ENCODE measurements at places on chromosomes 1 and 21.

DNA sequence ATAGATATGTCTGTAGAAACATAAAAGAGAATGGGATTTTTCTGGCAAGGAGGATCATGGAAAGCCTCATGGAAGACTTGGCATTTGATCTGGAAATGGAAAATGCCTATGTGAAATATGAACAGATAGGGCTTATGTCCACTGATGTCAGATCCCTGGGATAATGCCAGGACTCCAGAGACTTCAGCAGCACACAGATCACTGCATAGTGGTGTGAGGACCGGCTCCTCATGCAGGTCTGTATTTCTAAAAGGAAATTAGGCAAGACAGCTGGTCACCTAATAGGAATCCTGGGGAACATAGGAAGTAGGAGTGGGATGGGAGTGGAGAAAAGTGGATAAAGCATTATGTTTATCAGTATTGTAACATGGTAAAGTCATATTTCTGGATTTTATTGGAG, 56.8 kb upstream of the IPO9 start:
- no peak for DNase-seq

DNA sequence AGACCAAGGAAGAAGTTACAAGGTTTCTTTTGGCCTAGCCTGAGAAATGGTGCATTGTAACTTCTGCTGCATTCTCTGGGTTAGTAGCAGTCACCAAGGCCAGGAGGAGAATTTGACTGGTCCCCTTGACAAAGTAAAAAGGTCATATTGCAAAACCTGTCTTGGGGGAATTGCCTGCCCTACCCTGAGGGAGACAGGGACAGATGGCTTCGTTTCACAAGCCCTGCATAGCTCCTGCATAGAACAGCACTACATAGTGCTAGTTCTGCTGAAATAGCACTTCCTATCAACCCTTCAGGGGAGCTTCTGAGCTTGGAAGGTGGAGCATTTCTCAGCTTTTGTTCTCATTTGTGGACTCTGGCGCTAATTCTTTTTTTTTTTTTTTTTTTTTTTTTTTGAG, 20.4 kb upstream of the AK2 start:
- no peak for DNase-seq

DNA sequence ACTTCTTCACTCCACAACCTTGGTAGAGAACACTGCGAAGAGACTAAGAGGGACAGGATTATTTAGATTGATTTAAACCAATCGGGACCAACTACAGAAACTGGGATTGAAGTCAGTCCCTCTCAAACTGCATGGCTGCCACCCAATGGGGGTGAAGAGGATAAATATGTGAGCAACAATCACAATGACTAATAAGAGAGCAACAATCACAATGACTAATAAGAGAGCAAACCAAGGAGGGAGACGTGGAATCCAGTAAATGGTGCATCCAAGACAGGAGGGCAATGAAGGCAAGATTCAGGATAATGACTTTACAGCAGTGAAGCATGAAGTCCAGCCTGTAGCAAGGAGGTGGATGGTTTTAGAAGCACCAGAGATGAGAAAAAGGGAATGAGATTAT, 322.8 kb downstream of the TTLL7 start:
- DNase-seq = no peak

GRCh38 chr1:205442051-205442725, 13.7 kb downstream of the BLACAT1 start:
- no peak for DNase-seq

DNA sequence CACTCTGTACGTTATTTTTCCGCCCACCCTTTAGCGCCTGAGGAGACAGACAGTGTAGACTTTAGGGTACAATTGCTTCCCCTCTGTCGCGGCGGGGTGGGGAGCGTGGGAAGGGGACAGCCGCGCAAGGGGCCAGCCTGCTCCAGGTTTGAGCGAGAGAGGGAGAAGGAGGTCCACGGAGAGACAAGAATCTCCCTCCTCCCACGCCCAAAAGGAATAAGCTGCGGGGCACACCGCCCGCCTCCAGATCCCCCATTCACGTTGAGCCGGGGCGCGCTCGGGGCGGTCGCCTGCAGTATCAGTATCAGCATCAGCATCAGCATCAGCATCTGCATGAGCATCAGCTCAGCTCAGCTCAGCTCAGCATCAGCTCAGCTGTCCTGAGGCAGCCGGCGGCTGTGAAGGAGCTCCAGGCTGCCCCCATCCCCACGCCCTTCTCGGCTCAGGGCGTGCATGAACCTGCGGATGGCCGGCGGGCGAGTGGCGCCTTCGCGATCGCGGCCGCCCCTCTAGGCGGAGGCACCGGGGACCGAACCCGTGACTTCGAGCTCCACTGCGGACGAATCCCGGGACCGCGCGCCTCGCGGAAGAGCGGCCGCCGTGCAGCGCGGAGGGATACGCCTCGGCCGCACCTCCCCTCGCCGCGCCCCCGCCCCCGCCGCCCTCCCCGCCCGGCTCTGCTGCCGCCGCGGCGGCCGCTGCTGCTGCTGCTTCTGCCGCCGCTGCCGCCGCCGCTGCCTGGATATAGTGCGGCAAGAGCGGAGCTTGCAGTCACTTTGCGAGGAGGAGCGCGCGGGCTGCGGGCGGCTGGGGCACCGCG, at the start of gene NCAM2:
Gene NCAM2, plus strand, starts transcription at position 774 of the 820 bp plus-strand sequence.
- DNase-seq = peak; percentile 67

DNA sequence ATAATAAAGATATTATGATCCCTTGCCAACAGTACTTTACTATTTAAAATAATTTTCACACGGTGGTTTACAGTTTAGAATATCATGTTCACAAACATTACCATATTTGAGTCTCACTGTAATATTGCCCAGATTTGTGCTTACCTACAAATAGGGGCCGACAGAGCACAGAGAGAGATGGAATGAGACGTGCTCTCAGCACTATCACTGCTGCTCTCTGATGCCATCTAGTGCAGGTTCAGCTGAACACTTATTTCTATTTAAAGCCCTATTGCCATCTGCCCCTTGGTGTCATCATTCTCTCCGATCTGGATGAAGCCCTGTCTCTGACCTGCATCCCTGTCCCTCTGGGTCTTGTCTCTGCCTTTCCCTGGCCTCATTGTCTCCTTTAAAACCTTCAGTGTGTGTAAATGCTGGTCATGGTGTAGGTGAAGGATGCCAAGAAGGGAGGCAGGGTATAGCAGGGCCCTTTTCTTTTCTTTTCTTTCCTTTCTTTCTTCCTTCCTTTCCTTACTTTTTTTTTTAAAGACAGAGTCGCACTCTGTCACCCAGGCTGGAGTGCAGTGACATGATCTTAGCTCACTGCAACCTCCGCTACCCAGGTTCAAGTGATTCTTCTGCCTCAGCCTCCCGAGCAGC, 6.9 kb upstream of the GPATCH4 start:
- DNase-seq = peak; percentile 66

DNA sequence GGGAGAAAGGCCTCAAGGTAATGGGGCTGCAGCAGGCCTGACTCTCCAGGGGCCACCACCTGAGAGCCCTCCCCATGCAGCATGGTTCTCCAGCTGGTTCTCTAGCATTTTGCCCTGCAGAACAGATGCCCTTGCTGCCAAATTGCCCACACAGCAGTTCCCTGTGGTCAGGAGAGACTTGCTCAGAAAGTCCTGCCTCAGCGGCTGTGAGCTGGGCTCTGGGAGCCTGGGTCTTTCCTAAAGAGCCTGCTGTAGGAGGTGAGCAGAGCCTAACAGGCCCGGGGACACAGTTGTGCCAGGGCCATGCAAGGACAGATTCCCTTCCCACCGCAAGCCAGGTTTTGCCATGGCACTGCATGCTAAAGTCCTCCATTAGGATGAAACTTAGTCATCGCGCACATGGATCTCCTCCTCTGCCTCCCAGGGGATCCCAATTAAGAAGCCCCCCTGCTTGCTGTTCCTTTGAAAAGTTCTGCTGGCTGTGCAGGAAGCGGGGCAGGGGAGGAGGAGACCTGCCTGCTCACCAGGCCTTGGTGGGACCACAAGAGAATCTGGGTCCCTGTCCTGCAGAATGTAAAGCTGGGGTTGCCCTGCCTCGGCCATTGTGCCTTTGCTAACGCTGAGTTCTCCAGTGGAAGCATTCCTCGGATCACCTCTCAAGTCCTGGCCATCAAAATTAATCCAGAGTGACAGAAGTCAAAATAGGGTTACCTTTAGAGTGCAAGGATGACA, 21.4 kb downstream of the TEX35 start:
- DNase-seq = no peak

DNA sequence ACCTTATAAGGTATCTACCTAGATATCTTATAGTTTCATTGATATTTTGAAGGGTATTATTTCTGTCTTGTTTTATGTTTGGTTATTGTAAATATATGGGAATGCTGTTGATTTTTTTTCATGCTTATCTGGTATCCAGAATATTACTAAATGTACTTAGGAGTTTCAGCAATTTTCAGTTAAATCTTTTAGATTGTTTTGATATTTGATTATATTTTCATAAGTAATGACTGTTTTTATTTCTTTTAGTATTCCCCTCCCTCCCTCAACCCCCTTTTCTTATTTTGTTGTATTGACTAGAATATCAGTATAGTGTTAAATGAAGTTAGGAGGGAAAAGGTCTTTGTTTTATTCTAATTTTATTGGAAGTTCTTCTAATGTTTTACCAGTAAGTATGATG, 344.4 kb upstream of the PROX1 start:
- no peak for DNase-seq

DNA sequence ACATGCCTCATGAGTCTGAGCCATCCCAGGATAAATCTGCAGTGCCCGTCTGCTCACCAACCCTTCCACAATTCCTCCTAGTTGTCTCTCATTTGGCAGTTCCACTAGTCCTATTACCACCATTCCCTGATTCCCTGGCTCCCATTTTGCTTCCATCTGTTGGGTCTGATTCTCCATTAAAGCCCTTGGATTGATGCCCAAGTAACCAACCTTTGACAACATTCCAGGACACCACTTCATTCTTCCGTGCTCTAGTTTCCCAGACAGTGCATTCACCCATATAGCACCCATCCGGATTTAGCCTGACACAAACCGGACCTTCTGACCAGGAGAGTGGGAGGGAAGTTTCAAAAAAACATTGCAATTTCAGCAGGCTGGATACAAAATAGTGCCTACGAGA, 189.4 kb upstream of the PALMD start:
- DNase-seq = no peak

DNA sequence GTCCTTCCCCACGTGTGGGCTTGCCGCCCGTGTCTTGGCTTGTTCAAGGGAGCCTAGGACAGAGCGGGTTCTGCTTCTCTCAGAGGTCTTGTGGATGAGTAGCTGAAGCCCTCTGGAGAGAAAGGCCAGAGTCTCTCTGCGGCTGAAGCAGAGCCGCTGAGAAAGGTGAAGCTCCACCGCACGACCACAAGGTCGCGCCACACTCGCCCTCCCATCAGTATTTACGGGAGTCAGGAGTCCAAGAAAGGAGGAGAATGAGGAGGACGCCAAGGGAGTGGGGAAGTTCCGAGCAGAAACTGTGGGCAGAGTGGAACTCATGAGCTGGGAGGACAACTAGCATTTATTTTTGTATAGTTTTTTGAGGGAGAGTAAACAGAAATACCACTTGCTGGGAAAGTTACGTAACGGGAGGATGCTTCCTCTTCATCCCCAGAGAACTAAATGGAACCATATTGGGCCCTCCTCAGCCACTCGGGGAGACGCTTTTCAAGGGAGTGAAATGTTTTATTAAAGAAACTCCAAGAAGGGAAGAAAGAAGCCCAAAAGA, 51.6 kb upstream of the HAO2 start:
- DNase-seq = no peak

DNA sequence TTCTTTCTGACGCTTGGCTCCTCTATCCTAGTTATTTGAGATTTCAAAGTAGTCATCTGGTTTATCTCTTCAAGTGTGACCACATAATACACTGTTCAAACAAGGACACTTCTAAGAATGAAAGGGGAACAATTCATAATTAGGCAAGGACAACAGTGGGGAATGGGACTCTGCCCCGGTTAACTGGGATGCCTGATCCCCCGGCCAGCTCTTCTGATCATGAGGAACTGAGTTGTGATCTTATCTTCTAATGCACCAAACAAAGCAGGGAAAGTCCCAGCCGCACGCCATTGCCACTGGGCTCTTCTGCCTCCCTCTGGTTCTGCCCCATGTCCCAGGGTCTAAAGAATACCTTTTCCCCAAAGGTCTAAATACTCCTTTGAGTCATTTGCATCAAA, 158.2 kb upstream of the IRF2BP2 start:
- DNase-seq = peak; percentile 66

DNA sequence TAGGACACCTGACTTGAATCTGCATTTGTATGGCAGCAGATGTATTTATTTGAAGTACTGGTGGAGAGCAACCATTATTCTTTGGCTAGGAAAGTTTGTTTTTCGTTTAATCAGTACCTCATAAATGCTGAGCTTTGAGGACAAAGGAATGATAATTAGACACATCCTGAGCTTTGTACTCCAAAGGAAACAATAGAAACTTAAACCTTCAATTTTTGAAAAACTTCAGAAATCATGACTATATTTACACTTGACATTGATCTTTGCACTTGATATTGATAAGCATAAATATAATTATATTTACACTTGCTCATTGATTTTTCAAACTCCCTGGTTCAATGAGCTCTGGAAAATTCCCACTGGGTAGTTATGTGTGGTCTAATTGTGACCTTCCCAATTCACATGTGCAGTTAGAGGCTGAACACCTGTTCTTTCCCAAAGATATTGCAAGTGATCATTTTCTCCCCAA, 10.7 kb downstream of the PATJ start:
- no peak for DNase-seq

- DNase-seq = no peak
Observed at GRCh38 chr1:61131716-61132115, 49.4 kb downstream of the NFIA start.

DNA sequence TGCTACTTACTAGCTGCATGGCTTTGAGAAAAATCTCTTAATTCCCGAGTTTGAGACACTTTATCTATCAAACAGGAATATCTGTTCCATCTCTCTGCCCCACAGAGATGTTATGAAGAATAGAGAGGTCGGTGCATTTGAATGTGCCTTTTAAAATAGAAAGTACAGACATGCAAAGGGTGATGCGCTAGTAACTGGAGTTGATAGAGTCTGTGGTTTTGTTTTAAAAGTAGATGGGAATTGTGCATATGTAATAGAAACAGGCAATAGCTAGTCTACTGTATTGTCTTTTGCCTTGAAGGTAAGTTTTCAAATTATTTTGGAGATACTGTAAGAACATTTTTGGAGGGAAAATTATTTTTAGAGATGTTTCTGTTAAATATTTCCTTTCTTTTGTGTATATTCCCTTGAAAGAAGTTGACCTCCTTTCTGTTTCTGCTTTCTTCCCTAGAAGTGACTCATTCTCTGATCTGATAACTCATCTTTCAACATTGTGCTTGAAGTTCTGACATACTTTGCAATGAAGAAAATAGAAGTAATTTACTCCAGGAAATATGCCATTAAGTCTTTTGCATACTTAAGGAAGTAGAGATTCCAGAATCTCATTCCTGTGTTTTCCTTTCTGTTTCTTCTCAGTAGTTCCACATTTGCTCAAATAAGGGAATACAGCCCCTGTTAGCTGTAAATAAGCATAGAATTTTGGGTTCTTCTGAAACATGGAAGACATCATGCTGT, 151.6 kb downstream of the SDCCAG8 start:
- no peak for DNase-seq

- no peak for DNase-seq
Observed at GRCh38 chr1:79110749-79111148, 104.2 kb upstream of the ADGRL4 start.

GRCh38 chr1:6325482-6325881, 64.6 kb upstream of the GPR153 start:
- no peak for DNase-seq

GRCh38 chr1:198373376-198373775, 167.1 kb downstream of the ATP6V1G3 start:
- no peak for DNase-seq

- DNase-seq = no peak
Observed at GRCh38 chr1:26368006-26368405, 4.5 kb downstream of the ZNF683 start.

- peak; percentile 9 for DNase-seq
Observed at GRCh38 chr1:242651817-242652216, 127.3 kb upstream of the PLD5 start.

All from activated CD4-positive, alpha-beta memory T cell treated with anti-CD3 and anti-CD28 coated beads for 36 hours (primary cell).